ENCODE measurements at places on chromosomes 7 and 10. TPM values are rescaled to one million over a fixed set of nuclear protein-coding genes. Genes with fewer than 3 reads are reported as not detected.

GBX1 gene
- not detected for total RNA-seq

SPDYE11 gene
- total RNA-seq, result not detected

CUL2 gene
- total RNA-seq, result 22.3 TPM

CTAGE8 gene
- not detected for total RNA-seq

MINDY4 gene
- total RNA-seq, result 3.1 TPM

MOGAT3 gene
- not detected for total RNA-seq

PNLIPRP3 gene
- total RNA-seq, result not detected

NODAL gene
- not detected for total RNA-seq

NKX2-3 gene
- total RNA-seq, result not detected

SUN3 gene
- not detected for total RNA-seq

DYDC1 gene
- not detected for total RNA-seq

NRCAM gene
- 73.8 TPM for total RNA-seq

OR2A42 gene
- total RNA-seq, result not detected

LRIT1 gene
- total RNA-seq, result not detected

TMEM225B gene
- 1.2 TPM for total RNA-seq

SFTPA1 gene
- total RNA-seq, result not detected

PLEKHS1 gene
- 0.09 TPM for total RNA-seq

GPR141 gene
- total RNA-seq, result not detected

AASS gene
- total RNA-seq, result 0.08 TPM

OR2A7 gene
- total RNA-seq, result not detected

FGFBP3 gene
- total RNA-seq, result 2.7 TPM

CASP2 gene
- 19.0 TPM for total RNA-seq

Data from A549 treated with CORT108297 at 1 μM for 4 hours (cell line).